AG20443 (cell line): ENCODE measurements at places on chromosomes 12 and 14.

- DNase-seq: peak; percentile 77
Observed at GRCh38 chr14:75648066-75648838, 12.4 kb downstream of the ERG28 start.

GRCh38 chr12:114193474-114193873 is 212.5 kb downstream of the TBX5 start:
- no peak for DNase-seq

GRCh38 chr12:109458771-109459208 is 18.3 kb downstream of the KCTD10 start:
- DNase-seq: peak; percentile 25

DNA sequence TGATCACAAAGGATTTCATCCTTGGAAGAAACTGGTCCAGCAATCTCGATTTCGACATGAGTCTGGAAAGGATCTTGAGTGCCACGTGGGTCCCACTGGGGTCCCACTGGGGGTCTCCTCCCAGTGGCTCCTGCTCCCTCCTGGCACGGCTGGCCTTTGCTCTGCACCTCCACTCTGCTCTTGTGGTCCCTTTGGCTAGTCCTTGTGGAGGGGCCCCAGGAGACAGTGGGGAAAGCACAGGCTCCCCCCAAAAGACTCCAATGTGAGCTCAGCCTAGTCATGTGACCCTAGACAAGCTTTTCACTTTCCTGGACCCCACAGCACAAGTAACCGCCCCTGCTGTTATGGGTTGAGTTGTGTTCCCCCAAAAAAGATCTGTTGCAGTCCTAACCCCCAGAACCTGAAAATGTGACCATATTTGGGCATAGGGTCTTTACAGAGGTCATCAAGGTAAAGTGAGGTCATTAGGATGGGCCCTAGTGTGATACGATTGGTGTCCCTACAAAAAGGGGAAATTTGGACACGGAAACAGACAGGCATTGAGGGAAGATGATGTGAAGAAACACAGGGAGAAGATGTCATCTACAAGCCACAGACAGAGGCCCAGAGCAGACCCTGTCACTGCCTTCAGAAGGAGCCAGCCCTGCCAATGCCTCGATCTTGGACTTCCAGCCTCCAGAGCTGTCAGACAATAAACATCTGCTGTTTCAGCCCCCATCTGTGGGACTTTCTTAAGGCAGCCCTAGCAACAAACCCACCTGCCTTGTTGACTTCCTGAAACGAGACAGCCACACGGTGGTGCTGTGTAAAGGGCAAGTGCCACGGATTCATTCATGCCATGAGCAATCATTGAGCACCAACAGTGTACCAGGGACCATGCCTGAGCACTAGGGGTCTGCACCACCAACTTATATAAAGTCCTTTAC is 23.8 kb upstream of the PPP2R5C start:
- DNase-seq: no peak

DNA sequence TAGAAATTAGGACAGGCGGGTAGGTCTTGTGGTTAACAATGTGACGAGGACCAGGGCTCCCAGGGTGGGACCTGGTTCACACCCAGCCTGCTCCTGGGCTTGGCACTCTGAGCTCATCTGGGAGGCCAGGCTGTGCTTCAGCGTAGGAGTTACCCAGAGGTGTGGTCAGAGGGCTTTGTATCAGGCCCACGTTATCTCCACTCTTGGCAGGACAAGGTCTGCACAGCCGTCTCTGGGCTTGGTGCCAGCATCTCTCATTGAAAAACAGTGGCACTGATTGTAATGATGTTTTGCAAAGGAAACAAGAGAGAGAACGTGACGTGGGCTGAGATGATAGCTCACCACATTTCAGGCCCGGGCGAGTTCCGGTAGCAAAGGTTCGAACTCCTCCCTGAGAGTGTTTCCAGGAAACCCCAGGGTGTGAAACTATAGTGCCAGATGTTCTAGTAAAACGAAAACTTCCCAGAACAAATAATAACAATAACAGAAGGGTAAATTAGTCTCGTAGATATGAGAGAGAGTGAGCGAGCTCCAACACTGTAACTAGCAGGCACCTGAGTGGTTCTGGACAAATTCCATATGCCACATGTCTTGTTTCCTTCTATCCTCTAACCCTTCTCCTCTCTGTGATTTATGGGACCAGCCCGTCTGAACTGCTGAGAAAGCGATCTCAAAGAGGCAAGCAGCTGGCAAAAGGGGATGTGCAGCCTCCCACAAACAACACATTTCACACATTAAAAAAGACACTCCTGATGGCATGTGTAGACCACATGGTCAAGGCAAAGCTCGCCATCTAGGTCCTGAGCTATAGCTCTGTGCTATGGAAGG is 227.3 kb downstream of the KTN1 start:
- peak; percentile 11 for DNase-seq

- DNase-seq: peak; percentile 21
Observed at GRCh38 chr12:67426067-67426466, 156.9 kb downstream of the CAND1 start.

DNA sequence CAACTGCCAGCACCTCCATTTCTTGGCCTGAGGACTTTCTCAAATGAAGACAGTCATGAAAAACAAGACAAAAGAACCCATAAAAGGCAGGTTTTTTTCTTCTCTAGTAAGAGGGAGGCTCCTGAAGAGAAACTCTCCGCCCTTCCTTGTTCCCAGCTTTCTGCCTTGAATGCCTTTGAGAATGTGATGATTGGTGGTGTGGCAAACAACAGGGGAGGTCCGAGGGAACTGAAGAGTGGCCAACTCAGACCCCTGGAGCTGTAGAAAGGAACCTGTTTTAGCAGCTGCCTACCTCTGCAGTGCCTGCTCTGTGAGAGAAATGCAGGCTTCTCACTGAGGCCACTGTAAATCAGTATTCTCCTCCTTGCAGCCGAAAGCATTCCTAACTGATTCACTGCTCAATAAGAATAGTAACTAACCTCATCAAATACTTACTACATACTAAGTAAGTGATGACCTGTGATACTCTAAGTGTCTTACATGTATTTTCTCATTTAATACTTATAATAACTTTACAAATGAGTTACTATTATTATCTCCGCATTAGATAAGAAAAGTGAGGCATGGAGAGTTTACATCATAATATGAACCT is 16.7 kb upstream of the ERC1 start:
- no peak for DNase-seq
